ENCODE measurements at places on chromosomes 2 and 18.

DNA sequence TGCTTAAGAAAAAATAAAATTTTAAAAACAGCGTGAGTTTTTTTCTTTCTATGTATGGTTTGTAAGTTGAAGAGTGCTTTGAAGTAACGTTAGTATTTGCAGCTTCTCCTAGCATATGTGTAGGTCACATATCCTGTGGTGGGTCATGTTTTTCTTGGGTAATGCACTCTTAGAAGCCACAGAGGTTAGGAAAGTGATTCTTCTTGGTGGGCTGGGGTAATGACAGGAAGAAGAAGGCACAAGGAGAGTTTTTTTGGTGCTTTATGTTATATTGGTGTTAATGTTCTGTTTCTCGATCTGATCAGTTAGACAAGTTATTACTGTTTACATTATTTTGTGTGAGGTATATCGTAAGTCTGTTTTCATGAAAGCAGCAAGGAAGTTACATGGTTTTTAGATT, 109.0 kb downstream of the ICA1L start:
- no peak for DNase-seq

GRCh38 chr2:62221141-62221540, 25.2 kb downstream of the B3GNT2 start:
- DNase-seq, result no peak

DNA sequence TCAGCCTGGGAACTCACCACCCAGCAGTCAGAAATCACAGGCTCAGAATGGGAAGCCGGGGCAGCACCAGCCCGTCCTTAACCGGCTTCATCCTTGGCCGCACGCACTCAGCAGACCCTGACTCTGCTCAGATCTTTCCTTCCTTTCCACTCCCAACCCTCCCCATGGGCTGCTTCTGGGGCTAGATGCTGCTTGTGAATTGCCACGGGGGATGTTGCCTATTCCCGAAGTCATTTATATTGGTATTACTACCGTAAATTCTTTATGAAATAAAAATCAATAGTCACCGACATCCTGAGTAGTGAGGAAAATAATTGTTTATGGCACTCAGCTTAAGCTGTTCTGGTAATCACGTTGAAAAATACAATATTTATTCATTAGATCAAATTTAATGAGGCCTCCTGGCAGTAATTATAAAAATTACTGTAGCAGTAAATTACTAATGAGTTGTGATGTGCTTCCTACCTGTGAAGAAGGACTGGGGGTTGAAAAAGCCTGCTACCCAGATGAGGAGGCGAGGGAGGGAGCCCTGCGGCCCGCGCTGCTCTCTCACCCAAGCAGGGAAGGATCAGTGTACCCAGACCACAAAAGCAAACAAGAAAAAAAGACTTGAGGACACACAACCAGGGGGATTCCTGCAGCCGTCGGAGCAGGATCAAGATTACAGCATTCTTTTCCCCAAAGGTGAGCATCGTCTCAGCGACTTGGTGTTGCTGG, 31.5 kb downstream of the CDCA7 start:
- DNase-seq, result no peak

- no peak for DNase-seq
Observed at GRCh38 chr2:84649487-84650142, 133.3 kb downstream of the DNAH6 start.

DNA sequence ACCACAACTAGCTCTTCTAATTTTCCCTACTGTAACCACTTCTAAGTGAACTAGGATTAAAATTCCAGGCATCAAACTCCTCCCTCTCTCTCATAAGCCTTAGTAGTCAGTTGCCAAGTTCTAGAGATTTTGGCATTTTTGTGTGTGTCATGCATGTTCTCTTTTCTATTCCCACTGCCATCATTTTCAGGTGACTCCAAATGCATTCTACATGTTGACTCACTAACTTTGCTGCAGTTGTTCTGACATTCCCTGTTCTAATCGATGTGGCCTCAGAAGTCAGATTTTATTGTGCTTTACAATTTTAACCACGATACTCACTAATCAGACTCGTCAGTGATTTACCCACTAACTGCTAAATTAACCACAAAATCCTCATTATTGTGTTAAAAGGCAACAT, 13.3 kb downstream of the DSC1 start:
- DNase-seq, result no peak

GRCh38 chr2:236499691-236500578, 69.7 kb upstream of the ACKR3 start:
- no peak for DNase-seq

GRCh38 chr2:49355611-49356010, 201.3 kb upstream of the FSHR start:
- DNase-seq, result no peak

GRCh38 chr2:158079672-158080071, 22.0 kb upstream of the UPP2 start:
- DNase-seq, result no peak

GRCh38 chr2:226894752-226895151, 58.9 kb downstream of the RHBDD1 start:
- DNase-seq, result no peak

DNA sequence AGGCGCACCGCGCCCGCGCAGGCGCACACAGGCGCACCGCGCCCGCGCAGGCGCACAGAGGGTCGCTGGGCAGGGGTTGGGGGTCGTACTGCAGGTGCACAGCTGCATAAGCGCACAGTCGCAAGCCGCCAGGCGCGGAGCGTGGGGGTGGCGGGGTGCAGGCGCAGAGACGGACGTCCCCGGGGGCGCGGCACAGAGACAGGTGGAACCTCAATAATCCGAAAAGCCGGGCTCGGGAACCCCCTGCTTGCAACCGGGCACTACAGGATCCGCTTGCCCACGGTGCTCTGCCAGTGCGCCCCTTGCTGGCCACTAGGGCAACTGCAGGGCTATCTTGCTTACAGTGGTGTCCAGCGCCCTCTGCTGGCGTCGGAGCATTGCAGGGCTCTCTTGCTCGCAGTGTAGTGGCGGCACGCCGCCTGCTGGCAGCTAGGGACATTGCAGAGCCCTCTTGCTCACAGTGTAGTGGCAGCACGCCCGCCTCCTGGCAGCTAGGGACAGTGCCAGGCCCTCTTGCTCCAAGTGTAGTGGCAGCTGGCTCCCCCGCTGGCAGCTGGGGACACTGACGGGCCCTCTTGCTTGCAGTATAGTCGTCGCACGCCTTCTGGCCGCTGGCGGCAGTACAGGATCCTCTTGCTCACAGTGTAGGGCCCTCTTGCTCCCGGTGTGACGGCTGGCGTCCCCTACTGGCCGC, 34.9 kb downstream of the FAM110C start:
- no peak for DNase-seq
